ENCODE measurements at places on chromosomes 5 and 9.

DNA sequence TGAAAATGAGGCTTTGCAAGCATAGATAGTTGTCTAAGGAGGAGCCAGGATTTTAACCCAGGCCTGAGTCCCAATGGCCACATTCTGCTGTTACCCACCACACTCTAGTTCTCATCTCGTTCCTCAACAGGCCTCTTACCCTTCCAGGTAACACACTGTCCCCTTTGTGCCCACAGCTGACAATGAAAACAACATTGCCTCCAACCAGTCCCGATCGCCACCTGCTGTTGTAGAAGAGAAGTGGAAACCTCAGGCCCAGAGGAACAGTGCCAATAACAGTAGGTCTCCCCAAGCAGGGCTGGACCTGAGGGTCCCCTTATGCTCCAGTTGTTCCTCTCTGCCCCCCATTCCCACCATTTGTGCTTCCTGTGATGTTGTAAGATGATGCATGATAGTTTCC is 30.4 kb downstream of the AMBP start:
- DNase-seq = no peak

GRCh38 chr9:131125038-131125287 is 423 bp upstream of the NUP214 start:
- DNase-seq = no peak

GRCh38 chr5:73826301-73827105 is 200.5 kb downstream of the ARHGEF28 start:
- DNase-seq = no peak

DNA sequence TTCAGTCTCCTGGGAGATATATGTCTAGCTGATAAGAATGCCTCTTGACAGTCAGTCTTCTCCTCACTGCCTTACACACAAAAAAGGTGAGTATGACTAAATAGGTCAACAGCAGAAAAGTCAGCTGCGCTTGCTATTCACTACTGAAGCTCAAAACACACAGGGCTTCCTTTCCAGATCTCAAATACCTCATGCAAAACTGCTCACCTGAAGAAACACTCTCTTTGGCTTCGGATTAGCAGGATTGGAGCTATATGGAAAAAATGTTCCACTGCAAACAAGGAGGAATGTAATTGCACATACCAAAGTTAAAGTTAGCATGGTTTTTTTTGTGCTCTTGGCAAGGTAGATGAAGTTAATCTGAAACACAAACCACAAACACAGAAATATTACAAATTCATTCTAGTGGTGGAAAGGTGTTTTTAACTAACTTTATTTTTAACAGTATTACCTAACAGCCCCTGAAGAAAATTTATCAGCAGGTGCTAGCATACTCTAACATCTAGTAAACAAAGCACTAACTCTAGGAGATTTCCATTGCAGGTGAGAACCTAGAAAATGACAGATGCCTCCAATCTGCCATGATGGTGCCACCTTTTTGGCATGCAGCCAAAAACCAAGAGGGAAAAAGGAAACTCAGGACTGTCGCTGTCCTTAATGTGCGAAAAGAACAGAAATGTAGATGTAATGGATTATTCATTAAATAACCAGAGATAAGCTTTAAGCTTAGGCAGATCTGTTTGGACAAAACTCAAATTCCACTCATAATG is 31.8 kb downstream of the ERMP1 start:
- no peak for DNase-seq

DNA sequence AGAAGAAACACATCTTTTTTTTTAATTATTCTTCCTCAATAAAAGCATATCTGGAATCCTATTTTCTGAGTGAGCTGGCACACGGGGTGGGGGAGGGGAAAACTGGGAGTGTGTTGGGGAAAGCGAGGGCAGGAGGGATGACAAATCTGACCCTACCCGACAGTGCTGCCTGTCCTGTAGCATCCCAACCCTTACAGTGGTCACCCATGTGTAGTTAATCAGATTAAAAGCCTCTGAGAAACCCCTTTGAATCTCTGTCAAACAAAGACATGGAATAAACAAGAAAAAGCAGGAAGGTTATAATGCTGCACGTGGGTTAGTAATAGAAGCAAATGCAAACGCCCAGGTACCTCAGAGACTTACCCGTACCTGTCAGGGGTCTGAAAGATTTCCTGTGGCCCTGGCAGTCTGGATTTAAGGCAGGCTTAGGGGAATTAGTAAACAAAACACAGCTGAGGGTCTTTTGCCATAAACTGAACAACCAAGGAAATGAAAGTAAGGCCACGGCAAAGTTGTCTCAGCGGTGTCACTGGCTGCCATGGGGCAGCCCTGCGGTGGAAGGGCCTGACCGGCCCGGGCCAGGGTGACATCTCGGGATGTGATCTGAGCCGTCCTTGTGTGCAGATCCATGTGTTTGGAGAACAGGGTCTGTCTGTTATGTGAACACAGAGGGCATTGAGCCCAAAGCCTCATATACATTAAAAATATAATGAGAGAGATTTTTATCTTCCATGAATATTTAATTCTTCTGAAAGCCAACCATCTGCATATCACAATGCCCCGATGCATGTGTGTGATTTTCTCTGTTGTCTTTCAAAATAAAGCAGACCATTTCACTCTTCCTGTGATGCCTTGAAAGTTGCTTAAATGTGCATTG is 308.2 kb downstream of the ZNF608 start:
- no peak for DNase-seq

- DNase-seq = no peak
Observed at GRCh38 chr5:147403651-147404640, 105.9 kb downstream of the DPYSL3 start.

DNA sequence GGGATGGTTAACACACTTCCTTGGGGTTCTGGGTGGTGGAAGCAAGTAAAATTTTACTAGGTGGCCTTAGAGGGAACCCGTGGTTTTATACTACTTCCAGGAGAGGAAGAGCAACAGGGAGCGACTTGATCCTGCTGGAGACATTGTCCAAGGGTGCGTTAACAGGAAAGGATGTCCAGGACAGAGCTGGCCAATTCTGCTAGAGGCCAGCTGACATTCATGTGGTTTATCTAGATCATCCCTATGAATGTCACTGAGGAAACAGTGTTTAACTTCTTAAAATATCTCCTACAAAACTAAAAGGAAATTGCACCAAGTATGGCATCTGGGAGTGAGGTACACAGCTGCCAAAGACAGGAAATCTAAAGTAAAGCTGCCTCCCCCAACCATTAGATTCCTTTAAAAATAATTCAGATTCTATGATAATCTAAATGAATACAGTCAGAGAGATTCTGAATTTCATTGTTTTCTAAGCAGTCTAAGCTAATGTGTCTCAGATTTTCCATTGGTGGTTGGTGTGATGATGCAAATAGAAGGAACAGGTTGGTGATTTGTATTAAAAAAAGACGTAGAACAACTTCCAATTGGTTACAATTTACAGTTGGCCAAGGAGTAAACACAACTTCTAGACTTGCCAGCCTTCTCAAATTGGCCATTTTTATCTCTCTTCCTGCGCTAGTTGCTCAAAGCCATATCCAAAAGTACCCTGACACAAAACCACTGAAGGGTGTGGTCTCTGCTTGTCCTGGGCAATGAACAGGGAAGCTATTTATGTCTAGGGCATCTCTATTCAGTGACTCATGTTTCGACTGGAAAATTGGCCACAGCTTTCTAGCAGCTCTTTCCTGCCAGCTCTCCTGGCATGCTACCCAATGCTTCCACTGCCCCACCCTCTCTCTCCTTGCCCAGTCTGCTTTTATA is 574.7 kb upstream of the MEF2C start:
- no peak for DNase-seq

GRCh38 chr9:8514760-8515159 is 715.2 kb upstream of the DMAC1 start:
- DNase-seq = no peak

GRCh38 chr9:83059417-83059816 is 3.5 kb downstream of the RASEF start:
- DNase-seq = no peak

DNA sequence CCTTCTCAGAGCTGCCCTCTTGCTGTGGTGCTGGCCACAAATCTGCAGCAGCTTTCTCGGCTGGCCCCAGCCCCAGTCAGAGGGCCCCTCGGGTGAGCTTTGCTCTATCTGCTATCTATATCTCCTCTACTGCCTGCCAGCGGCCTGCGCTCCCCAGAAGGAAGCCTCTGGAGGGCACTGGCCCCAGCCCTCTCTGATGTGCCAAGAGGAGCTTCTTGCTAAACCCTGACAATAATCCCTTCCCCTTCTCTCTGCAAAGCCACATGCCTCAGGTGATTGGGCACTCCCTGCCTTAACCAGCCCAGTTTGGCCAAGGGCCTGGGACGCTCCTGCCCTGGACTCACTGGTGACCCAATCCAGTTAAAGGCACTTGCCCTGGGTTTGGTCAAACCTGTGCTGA is 42.7 kb downstream of the CAMK2A start:
- no peak for DNase-seq

DNA sequence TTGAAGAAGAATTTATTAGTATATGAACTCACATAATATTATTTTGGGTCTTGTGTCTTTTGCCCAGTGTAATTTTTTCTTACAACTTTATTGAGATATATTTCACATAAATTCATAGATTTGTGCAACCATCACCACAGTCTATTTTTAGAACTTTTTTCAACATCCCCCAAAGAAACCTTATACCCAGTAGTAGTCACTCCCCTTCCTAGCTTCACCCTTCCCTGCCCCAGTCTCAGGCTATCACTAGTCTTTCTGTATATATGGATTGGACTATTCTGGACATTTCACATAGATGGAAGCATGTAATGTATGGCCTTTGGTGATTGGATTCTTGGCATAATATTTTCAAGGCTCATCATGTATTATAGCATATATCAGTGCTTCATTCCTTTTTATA is 67.8 kb downstream of the MAN2A1 start:
- DNase-seq = no peak

GRCh38 chr5:174490728-174491127 is 233.7 kb upstream of the MSX2 start:
- DNase-seq = no peak

- DNase-seq = no peak
Observed at GRCh38 chr5:173016598-173017046, 33.1 kb downstream of the ATP6V0E1 start.

DNA sequence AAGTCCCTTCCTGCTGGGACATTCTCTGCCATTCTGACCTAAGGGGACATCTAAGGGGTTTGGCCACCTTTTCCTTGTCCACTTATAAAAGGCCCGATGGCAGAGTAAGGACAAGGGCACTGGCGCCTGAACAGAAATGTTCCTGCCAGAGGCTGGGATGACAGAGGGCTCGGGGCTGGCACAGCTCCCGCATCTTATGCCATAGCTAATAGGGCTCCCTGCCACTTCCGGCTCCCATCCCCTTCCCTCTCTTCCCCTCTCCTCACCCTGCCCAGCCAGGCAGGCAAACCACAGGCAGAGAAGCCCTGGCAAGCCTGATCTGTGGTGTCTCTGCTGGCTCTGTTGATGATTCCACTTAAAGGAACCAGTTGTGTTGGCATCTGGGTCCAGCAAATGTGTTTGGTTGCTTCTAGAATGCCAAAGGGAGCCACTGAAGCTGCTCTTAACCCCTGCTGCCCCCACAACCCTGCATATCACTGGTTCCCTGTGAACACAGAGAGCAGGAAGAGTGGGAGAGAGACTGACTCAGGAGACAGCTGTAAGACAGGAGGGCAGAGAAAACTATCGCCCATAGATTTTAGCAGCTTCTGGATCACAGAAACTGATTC is 18.4 kb upstream of the ADRA1B start:
- no peak for DNase-seq

DNA sequence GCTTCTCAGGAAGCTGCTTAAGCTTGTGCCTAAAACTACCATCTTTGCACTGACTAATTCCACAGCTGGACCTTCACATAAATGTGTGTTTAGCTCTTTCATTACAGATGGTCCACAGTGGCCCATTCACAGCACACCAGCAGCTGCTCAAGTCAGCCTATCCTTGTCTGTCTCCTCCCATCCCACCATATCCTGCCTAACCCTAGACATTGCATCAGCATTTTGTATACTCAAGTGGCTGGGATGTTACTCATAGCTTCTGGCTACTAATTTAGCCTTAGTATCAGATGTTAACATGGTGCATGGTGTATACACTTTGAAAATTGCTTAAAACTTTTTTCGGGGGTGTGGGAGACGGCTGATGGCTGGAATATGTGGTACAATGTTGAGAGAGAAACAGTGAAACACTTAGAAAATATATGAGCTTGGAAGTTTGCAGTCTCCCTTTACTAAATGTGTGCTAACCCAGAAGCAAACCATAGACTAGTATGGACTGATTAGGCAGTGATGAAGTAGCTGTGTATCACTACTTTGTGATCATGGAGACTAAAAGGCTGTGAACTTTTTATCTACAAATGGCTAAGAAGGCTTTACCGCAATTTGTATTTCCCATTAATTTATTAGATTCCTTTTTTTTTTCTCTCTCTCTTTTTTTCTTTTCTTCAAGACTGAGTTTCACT is 83.1 kb downstream of the JMY start:
- DNase-seq = no peak

- no peak for DNase-seq
Observed at GRCh38 chr9:114908104-114908622, 22.2 kb downstream of the TNFSF8 start.

DNA sequence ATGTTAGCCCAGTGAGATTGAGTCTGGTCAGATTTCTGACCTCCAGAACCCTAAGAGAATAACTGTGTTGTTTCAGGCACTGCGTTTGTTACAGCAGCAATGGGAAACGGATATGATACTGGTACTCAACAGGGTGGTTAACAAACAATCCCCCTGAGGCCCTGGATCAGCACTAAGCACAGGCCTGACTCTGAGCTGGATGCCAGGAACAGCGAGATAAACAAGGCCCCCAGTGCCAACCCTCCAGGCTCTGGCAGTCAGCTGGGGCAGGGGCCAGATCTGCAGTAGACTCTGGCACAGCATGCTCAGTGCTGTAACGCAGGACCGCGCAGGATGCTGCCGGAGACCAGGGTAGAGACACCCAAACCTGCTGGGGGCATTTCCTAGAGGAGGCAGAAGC is 22.1 kb downstream of the CPLX2 start:
- DNase-seq = no peak

- DNase-seq = no peak
Observed at GRCh38 chr9:128226412-128226801, 23.2 kb downstream of the DNM1 start.

DNA sequence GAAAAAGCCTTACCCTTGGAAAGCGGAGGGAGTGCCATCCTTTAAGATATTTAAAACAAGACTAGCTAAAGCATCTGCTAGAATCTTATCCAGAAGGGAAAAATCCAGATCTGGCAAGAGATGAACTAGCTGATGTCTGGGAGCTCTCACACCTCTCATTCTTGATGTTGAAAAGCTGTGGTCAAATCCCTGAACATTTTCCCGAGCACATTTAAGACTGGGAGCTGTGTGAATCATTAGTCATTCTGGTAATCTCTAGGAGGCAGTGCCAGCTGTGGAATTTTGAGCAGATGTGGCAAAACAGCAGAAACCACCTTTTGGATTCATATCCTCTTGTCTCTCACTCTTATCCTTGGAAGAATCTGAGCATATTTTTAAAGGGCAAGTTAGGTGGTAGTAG is 218.0 kb downstream of the MAN2A1 start:
- no peak for DNase-seq

- DNase-seq = no peak
Observed at GRCh38 chr5:11411621-11412020, 492.6 kb downstream of the CTNND2 start.

GRCh38 chr5:96344678-96345577 is 88.1 kb downstream of the PCSK1 start:
- DNase-seq = no peak

- no peak for DNase-seq
Observed at GRCh38 chr9:81902196-81902595, 26.0 kb upstream of the SPATA31D4 start.

GRCh38 chr9:108850293-108850897 is 5.4 kb downstream of the ACTL7B start:
- DNase-seq = no peak

Data from stimulated activated CD8-positive, alpha-beta memory T cell treated with anti-CD3 and anti-CD28 coated beads, Interleukin-4, amount 100 ng/mL, for 24 hours (primary cell).